Stimulated activated CD4-positive, alpha-beta T cell treated with anti-CD3 and anti-CD28 coated beads, Interleukin-15, amount 100 ng/mL, for 48 hours (primary cell): ENCODE measurements at places on chromosomes 11 and 22.

DNA sequence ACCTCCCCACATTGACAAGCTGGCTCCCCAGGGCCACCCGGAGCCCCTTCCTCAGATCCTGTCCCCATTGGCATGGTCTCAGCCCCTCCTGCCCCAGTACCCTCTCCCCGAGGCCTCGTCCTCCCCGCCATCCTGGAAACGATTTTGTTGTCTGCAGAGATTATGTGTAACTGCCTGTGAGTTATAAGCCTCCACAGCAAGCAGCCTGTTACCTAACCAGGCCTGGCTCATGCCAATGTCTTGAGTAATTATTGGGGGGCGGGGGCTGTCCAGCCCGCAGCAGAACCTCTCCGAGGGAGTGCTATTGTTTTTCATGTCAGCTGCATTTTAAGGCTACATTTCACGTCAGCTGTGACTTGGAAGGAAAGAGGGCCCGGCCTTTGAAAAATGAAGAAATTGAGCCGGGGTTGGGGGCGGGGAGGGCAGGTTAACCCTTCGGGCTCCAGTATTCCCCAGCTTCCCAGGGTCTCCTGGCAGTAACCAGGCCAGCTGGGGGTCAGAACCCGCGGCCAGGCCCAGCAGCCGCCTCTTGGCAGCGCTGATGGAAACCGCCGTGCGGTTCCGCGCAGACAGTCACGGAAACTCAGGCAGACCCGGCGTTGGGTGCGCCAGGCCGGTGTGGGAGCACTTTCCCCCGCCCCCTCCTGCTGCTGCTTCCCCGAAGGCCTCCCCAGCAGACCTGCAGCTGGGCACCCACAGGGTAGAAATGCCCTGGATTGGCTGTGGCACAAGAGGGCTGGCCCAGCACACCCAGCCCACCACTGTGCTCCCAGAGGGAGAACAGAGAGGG lies 59.5 kb downstream of the CDKN1C start:
- DNase-seq, result no peak

- no peak for DNase-seq
Observed at GRCh38 chr11:70226967-70227366, 23.9 kb downstream of the FADD start.

GRCh38 chr11:74723511-74723910 lies 7.7 kb downstream of the CHRDL2 start:
- DNase-seq, result no peak

DNA sequence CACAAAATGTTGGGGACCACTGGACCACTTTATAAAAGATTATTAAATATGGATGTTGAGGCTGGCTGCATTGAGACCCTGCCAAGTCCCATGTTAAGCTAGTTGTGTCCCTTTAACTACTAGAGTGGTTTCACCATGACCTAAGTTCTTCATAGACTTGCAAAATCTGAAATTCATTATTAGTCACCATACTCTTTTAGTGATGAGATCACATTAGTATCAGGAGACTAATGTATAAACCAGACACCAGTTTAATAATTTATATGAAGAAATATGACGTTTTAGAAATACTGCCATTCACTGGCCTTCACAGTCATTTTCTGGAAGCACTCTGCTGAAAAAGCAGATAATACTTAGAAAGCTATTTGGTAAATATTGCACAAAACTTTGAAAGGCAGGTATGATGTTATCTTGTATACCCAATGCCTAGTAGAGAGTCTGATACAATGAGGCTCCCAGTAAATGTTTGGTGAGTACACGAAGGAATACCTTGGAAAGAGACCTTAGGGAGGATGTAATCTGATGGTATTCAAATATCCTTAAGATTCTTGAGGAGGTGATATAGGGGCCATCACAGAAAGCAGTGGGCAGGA lies 728.2 kb upstream of the ANO5 start:
- no peak for DNase-seq
